Activated gamma-delta T cell treated with Interleukin-2 at 50 U/mL for 16 hours (primary cell): ENCODE measurements at places on chromosomes 16 and 17.
A peak's percentile ranks its signal among the peaks of the same experiment; 100 is the strongest.

DNA sequence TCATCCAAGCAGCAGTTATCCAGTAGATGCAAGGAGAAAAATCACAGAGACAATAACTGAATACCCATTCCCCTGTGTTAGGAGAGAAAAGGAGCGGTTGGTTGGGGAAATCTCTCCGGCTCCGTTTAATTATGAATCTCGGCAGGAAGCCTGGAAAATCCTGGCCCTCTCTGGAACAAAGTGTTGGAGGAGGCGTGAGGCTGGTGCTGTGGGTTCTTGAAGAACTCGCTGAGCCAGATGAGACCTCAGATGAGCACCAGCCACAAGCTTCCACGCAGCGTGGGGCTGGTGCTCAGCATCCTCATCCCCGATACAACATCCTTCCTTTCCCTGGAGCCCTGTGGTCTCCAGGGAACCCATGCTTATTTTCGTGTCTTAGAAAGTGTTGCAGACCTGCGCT is 39.7 kb downstream of the CACNG4 start:
- DNase-seq, result no peak

GRCh38 chr17:52517176-52517575 is 358.7 kb upstream of the CA10 start:
- no peak for DNase-seq

DNA sequence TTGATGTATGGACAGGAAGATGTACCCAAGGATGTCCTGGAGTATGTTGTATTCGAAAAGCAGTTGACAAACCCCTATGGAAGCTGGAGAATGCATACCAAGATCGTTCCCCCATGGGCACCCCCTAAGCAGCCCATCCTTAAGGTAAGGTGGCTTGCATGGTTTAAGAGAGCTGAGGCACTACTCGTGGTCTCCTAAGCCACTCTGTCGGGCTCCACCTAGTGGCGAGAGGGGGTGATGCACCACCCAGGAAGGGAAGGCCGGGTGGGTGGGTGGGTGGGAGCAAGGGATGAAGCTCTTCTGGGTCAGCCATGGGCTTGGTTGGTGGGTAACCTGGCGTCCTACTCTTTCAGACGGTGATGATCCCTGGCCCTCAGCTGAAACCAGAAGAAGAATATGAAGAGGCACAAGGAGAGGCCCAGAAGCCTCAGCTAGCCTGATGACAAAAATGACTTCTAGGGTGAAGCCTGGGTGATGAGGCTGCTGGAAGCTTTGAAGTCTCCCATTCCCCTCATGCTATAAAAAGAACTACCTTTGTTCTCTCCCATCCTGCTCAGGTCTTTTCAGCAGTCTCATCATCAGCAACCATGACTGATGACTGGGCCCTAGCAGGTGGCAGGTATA is 21.5 kb downstream of the GPR179 start:
- peak; percentile 74 for DNase-seq

DNA sequence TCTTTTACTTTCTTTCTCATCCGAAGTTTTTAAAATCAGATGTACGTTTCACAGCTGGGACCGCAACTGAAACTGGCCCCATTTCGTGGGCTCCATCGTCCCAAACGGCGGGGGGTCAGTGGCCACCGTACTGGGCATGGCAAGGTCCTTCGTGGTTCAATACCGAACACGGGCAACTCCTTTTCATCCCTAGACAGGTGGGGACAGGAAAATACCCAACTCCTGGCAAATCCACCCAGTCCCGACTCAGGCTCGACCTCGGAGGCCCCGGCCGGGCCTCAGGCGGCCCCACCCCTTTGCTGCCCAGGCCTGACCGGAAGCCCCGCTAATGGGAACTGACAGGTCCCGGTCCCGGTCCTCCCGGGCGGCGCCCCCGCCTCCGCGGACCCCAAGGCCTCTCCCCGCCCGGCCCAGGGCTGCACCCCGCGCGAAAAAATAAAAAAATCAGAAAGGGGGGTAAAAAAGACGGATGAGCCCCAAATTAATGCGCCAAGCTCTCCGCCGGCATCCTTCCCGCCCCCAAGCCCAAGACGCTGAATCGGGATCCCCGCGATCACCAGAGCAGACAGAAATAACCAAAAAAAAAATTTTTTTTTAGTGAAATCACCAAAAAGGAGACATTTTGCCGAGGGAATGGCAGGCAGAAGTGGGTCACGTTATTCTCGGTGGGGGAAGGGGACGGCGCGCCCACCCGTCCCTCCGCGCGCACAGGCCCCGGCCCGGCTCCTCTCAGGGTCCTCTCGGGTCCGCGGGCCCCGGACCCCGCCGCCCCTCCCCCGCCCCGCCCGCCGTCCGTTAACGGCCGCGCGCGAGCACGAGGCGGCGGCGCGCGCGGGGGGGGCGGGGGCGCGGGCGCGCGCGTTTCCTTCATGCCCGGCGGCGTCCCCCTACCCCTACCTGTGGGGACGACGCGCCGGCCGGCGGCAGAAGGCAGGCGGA is 562 bp downstream of the ZC3H7A start:
- no peak for DNase-seq

GRCh38 chr16:9798952-9799580 is 383.2 kb downstream of the GRIN2A start:
- DNase-seq, result no peak

GRCh38 chr17:58918884-58919283 is 163.2 kb downstream of the PPM1E start:
- DNase-seq, result no peak

GRCh38 chr17:76370261-76370993 is 14.0 kb upstream of the SPHK1 start:
- no peak for DNase-seq

DNA sequence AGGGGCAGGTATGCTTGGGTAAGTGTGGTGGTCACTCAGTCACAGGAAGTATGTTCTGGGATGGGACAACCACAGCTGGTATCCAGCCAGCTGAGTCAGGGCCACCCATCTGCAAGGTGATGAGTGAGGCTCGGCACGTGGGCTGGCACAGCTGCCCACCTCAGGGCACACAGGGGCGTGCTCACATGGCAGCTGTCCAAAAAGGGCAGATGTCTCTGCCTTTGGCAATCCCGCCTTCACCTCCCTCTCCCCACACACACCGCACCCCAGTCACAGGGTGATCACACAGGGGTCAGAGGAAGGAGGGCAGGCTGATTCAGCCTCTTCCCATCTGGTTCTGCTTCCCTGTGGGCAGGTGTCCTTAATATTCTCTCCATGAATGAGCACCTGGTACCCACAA is 85.9 kb upstream of the TOB1 start:
- DNase-seq, result no peak

GRCh38 chr17:30534298-30534697 is 57.1 kb downstream of the GOSR1 start:
- DNase-seq, result no peak

- no peak for DNase-seq
These were observed 8.7 kb downstream of the GRB2 start for GRCh38 chr17:75396796-75397195.

DNA sequence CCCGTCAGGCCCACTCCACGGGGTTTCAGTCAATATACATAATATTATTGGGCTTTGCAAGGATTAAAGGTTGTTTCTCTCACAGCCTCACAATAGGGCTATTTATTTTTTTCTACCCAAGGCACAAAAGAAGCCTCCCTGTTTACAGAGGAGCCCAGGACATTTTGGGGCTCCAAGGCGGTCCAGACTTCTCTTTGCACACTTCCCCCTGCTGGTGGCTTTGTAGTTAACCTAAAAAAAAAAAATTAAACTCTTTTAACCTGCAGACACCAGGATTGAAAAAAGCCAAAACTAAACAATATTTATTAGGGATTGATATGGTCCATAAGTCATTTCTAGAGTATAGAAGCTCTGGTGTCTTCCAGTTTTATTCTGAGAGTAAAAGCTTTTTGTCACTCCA is 169.7 kb upstream of the ZFHX3 start:
- no peak for DNase-seq

DNA sequence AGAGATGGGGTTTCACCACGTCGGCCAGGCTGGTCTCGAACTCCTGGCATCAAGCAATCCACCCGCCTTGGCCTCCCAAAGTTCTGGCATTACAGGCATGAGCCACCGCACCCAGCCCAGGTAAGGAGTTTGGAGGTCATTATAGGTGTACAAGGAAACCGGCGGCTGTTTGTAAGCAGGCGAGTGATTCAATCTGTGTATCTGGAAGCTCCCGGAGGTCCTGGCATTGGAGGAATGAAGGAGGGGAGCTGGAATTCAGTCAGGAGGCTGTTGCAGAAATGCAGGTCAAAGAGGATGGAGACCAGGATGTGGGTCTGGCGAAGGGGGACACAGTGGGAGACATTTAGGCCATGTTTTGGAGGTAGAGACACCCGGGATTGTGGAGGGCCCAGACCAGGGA is 18.8 kb downstream of the CDC42EP4 start:
- DNase-seq, result no peak

GRCh38 chr17:32116937-32117336 is 25.4 kb upstream of the RHOT1 start:
- no peak for DNase-seq

- DNase-seq, result no peak
These were observed 378.8 kb upstream of the TNRC6C start for GRCh38 chr17:77579682-77580081.

DNA sequence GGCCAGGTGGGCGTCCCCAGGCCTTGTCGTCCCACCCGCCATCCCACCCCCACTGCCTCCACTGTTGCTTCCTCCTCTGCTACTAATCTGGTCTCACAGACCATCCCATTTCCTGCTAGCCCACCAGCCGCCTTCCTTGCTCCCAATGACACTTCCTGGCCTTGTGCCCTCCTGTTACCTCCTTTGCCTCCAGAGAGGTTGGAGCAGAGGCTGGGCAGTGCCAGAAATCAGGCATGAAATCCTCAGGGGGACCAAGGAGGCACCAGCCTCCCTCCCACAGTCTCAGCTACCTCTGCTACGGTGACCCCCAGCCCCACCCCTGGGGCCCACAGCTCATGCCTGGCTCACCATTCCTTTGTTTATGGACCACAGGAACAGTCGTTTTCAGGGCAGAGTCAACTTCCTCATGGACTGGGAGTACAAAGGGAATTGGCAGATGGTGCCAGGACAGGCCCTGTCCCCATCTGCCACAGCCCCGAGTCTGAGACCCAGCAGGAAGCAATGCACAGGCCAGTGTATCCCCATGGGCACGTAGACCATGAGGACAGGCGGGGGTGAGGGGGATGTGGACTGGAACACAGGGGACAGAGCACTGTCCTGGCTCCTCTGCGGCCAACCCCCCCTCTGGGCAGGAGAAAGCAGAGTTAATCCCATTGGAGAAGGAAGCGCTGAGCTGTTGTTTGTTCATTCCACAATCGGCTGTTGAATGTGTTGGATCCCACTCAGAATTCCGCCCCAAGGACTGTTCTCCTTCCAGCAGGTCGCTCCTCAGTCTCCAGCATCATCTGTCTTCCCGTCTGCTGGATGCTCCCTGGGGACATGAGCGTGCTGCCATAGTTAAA is 2.2 kb upstream of the CDH5 start:
- no peak for DNase-seq

GRCh38 chr16:79051313-79051712 is 549.2 kb downstream of the MAF start:
- no peak for DNase-seq

DNA sequence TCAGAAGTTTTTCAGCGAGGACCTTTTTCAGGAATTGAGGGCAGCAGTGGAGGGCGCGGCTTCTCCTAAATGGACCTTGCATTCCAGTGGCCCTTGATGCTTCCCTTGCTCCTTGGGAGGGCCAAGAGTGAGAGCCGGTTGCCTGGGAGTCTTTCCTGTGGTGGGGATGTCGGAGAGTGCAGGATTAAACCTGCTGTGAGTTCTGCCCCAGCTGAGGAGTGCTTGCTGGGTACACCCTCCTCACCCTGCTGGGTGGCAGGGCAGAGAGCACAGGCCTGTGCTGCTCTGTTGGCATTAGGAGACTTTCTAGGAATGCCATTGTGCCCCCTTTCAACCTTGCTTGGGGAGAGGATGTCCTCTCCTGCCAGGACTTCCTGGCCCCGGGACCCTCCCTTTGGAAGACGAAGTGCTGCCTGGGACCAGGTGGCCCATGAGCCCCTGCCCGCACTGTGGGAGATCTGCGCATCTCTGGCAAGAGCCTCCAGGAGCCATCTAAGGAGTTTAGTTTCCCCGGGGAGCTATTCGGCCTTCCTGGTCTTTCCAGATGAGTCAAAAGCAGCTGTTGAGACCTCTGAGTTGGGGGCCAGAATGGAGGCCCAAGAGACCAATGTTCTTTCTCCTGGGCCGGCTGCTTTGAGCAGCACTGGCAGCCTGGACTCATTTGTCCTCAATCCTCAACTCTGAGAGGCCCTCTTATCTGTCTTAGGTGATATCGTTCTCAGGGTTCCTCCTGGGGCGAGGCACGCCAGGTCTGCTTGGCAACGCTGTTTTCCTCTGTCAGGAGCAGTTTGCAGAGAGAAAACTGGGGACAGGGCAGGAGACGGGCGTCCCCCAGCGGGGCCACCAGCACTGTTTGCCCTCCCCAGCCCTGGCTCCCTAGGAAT is 5.6 kb downstream of the LLGL2 start:
- DNase-seq, result no peak

DNA sequence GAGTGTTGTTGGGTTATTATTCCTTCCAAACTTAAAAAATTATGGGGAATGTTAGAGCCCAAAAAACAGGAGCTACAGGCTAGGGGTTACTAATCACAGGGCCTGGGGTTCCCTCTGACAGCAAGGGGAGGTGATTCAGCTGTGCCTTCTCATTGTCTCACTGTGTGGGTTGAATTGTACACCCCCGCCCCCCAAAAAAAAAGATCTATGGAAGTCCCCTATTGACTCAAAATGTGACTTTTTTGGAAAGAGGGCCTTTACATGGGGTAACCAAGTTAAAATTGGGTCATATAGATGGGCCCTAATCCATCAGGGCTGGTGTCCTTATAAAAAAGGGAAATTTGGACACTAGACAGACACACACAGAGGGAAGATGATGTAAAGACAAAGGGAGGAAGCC is 190.2 kb downstream of the SOX9 start:
- no peak for DNase-seq
